Kidney (tissue), 22 donors: ENCODE measurements at places on chromosomes 12 and 14.
A peak's percentile ranks its signal among the peaks of the same experiment; 100 is the strongest.

- DNase-seq = no peak
Measured at GRCh38 chr12:117830471-117830870, 138.3 kb downstream of the KSR2 start.

DNA sequence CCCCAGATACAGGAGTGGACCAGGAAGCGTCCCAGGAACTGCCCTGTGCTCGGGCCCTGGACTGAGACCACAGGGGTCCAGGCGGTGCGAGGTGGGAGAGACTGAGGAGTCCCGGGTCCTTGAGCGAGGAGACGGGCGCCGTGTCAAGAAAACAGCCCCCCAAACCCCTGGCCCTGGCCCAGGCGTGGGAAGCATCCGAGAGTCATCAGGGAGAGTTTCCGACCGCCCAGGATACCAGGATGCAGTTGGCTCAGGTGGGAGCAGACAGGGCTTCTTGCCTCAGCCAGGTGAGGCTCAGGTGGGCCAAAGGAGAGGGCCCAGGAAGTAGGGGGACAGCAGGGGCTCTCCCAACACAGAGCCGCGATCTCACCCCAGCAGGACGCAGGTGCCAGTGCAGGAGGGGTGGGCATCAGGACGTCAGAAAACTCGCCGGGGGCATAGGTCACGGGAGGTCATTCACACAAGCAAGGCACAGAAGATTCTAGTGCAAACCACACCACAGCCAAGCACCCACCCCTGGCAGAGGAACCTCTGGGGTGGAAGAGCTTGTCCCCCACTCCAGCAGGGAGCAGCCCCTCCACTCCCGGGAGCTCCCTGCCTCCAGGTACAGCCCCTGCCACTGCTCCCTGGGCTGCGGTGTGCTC lies 102.5 kb upstream of the EIF5 start:
- no peak for DNase-seq

- no peak for DNase-seq
Measured at GRCh38 chr12:14275111-14275510, 90.4 kb upstream of the ATF7IP start.

DNA sequence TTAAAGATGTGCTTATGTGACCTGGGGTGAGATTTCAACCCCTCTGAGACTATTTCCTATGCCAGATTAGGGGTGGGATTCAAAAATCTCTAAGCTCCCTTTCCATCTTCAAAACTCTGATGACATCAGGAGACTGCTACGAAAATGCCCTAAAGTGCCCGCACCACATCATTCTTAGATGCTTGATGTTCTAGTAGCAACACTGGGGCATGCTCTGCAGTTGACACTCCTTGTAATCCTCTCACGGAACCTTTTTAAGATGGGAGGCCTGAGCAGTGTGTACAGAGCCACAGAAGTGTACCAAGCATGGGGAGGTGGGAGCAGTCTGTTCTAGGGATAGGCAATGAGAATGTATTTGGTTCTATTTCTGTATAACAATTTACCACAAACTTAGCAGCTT lies 12.2 kb downstream of the FOS start:
- DNase-seq = no peak

DNA sequence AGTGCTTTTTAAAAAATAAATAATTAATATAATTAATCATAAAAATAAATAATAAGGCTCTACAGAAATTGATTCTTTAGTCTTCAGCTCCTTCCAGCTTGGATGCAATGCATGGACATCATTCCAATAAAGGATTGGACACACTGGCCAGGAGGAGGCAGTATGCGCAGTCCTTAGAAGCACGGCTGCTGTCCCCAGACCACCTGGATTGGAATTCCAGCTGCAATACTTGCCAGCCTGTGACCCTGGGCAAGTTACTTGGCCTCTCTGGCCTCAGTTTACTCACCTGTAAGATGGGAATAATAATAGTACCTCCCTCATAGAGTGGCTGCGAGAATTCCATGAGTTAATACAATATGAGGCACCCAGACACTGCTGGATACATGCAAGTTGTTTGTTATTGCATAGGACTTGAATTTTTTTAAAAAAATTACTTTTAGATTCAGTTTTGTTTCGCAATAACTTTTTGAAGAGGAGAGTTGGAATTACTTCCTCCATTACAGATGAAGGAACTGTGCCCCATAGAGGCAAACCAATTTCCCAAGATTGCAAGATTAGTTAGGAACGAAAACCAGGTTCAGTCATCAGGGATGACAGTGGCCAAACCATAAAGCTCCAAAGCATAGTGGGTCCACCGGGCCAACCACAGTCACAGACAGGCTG lies 12.2 kb downstream of the RPH3A start:
- DNase-seq = no peak

DNA sequence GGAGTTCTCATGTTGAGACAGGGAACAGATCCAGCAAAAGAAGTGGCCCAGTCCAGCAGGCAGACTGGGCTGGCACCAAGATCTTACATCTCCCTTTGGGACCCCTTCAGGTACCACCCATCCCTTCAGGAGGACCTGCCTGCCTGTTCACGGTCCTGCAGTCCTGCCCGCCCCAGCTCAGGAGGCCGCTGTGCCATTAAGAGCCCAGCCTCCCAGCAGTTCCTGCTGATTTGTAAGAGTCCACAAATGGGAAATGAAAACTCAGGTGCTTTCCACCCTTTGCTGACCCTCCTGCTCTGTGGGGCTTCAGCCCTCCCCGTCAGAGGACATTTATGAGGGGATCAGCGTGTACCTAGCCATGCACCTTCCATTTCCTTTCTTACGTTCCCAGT lies 39.5 kb downstream of the C14orf132 start:
- DNase-seq = no peak

DNA sequence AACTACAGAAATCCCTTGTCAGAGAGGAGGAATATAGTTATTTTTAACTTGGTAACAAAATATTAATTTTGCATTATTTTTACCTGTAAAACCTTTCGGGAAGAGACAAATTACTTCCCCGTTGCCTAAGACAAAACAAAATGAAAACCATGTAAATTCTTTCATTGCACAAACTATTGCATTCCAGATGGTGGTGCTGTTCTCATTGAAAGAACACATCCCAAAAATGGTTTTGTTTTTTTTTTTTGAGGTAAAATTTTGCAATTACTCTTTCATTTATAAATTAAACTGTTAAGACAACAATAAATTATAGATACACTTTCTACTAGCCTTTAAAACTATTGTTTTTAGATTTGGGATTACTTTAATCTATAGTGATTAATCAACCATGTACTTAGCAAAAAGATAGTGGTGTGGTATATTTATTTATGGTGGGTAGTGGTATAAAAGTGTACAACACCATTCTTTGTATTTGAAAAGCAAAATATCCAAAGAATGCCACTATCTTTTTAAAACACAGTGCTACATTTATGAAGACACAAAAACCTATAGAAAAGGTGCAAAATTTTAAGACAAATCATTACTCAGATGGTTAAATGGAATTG lies 115.5 kb downstream of the SLC38A1 start:
- peak; percentile 35 for DNase-seq

DNA sequence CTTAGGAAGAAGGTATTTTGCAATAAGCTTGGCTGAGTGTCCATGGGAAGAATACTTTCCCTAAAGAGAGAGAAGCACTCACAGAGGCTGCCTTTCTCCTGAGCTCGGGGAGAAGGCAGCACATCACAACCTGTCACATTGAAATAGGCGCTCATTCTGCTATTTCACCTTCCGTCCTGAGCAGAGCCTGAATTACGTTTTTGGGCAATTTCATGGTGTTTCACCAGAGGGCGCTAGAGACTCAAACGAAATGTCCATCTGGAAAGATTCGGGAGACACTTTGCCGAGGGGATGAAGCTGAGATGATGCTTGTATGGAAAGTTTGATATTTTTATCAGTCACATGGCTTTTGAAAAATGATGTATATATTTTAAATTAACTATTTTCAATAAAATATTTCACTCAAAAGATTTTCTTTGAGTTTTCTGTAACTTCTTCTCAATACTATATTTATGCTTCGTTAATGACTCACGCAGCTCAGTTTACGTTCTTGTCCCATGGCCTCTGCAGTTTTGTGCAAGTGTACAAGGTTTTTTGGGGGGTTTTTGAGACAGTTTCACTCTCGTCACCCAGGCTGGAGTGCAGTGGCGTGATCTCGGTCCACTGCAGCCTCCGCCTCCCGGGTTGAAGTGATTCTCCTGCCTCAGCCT lies 17.4 kb upstream of the B4GALNT3 start:
- DNase-seq = no peak
